ENCODE measurements at places on chromosomes 16 and 17.

DNA sequence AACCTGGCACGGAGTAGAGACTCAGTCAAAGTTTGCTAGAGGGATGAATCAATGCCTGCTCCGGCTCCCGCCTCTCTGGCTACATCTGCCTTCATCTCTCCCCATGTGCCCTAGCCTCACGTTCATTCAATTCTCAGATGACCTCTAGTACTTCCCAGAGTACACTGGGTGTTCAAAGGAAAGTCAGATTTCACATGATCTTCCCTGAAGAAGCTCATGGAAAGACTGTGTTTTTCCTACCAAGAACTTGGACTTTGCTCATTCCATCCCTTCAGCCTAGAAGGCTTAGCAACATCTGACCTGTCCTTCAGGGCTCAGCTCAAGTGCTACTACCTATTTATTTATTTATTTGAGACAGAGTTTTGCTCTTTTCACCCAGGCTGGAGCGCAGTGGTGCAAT, 11.1 kb upstream of the TNK1 start:
- DNase-seq = no peak

- no peak for DNase-seq
Measured at GRCh38 chr17:67605256-67605912, 112.4 kb upstream of the NOL11 start.

- no peak for DNase-seq
Measured at GRCh38 chr16:67961551-67961957, 6.9 kb downstream of the SLC12A4 start.

- DNase-seq = no peak
Measured at GRCh38 chr17:76546556-76547182, 6.8 kb downstream of the PRCD start.

- DNase-seq = no peak
Measured at GRCh38 chr16:19139436-19140091, 25.8 kb downstream of the ITPRIPL2 start.

- DNase-seq = no peak
Measured at GRCh38 chr17:54948380-54948779, 20.1 kb downstream of the COX11 start.

GRCh38 chr17:74213861-74214391, 555 bp downstream of the TTYH2 start:
- DNase-seq = no peak

- no peak for DNase-seq
Measured at GRCh38 chr17:32298721-32299579, 33.3 kb downstream of the RHBDL3 start.

DNA sequence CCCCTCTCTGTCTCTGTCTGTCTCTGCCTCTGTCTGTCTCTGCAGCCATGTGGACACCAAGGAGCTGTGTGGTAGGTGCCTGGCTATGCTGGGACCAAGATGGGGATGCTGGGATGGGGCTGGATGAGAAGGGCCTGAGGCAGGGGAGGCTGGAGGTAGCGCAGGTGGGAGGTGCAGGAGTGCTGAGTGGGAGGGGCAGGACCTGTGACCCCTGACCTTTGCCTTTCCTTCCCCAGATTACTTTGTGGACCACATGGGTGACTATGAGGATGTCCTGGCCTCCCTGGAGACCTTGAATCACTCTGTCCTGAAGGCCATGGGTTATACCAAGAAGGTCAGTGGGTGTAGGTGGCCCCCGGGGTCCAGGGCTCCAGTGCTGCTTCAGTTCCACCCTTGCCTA, 12.8 kb downstream of the NECAB2 start:
- DNase-seq = no peak

DNA sequence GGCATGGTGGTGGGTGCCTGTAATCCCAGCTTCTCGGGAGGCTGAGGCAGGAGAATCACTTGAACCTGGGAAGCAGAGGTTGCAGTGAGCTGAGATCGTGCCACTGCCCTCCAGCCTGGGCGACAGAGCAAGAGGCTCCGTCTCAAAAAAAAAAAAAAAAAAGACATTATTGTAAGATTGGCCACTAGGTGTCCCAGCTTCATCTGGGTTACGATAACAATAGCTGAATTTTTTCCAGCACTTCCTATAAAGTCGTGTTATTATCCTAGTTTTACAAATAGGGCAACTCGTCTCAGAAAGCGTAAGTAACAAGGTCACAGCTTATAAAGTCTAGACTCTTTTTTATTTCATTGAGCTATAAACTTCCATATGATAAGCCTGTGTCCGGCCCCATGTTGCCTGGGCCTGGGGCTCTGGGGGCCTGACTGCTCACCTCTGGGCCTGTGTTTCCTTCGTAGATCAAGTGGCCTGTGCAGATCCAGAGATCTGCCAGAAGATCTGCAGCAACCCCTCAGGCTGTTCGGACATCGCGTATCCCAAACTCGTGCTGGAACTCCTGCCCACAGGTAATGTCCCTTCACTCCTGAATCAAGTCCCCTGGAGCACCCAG, 60.5 kb downstream of the SLC5A11 start:
- no peak for DNase-seq

DNA sequence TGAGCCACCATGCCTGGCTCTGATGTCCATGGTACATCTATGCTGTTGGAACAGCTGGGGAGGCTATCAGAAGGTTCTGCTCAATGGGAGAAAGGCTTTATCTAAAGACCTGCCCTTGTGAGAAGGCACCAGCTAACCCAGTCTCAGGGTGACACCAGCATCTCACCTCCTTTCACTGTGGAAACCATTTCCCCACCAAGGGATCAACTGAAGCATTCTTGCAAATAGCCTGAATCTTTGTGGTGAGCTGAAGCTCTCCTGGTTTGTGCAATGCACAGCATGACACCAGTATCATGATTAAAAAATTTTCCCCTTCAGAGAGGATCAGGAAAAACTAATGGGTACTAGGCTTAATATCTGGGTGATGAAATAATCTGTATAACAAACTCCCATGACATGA, 5.1 kb downstream of the CCL18 start:
- no peak for DNase-seq

Data from T-helper 2 cell (primary cell).